Pancreas (tissue), 10 donors: ENCODE measurements at places on chromosomes 5 and 9. TPM values are rescaled to one million over a fixed set of nuclear protein-coding genes. Genes with fewer than 3 reads are reported as not detected.

- DNase-seq: no peak
These were observed 208.5 kb downstream of the ARHGAP26 start for GRCh38 chr5:142978726-142979125.

- DNase-seq: no peak
These were observed 18.4 kb downstream of the URM1 start for GRCh38 chr9:128389395-128390149.

GRCh38 chr9:112917047-112917986 lies 26.6 kb upstream of the SLC46A2 start:
- no peak for DNase-seq

GRCh38 chr5:66828548-66829357 lies 232.6 kb downstream of the MAST4 start:
- DNase-seq: peak; percentile 62

GRCh38 chr5:156019571-156020180 lies 307.3 kb upstream of the SGCD start:
- DNase-seq: no peak

DNA sequence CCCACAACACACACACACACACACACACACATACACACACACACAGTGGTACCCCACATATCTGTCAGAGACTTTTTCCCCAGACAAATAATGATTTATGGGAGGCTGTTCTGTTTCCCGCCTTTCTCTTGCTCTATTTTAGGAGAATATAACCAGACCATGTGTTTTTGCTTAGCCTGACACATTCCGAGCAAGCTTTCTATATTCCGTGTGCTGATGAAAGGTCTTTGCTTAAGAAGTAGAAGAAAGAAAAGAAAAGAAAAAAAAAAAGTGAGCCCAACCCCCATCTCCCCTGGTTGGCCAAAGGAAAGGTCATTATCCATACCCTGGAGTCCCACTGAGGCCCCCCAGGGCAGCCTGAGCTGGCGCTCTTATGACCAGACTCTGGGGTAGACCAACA lies 338.6 kb downstream of the SLIT3 start:
- DNase-seq: no peak

ARL10 gene
- 1.9 TPM for total RNA-seq

DNA sequence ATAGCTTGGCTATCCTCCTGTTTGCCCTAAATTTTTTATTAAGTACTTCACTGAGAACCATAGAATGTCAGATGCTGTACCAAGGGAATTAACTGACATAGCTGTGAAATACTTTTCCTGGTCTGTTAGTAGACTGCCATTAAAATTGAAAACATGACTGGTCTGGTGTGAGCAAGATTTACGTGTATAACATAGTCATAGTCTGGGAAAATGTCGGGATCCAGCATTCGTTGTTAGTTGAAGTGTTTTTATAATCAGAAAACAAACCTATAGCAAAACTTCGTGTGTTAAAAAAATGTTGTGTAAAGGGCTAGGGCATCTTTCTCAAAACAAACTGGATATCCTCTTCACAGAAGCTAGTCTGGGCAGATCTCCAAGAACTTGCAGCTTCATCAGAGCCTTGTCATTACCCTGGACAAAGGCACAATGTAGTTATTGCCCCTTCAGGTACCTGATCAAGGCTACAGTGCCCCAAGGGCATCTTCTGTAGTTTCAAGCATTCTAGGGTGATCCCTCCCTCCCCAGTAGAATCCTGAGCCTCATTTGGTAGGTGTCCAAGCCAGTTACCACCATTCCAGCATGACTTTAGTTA lies 454.2 kb upstream of the SGCD start:
- DNase-seq: no peak

DNA sequence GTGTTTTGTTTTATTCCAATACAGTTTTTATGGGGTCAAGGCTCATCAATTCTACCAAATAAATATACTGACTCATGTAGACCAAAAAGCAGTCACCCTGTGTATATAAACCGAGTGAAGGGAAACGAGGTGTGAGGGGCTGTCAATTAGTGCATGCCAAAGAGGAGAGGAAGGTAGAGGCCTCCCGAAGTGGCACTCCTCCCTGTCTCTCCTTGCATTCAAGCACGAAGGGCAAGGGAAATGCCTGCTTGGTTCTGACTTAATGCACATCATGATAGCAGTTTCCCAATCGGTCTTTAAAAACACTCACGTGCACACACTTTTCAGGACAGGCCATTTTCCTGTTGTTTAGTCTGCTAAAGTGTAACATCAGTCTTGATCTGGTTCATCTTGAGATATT lies 125.6 kb upstream of the SLCO6A1 start:
- no peak for DNase-seq

DNA sequence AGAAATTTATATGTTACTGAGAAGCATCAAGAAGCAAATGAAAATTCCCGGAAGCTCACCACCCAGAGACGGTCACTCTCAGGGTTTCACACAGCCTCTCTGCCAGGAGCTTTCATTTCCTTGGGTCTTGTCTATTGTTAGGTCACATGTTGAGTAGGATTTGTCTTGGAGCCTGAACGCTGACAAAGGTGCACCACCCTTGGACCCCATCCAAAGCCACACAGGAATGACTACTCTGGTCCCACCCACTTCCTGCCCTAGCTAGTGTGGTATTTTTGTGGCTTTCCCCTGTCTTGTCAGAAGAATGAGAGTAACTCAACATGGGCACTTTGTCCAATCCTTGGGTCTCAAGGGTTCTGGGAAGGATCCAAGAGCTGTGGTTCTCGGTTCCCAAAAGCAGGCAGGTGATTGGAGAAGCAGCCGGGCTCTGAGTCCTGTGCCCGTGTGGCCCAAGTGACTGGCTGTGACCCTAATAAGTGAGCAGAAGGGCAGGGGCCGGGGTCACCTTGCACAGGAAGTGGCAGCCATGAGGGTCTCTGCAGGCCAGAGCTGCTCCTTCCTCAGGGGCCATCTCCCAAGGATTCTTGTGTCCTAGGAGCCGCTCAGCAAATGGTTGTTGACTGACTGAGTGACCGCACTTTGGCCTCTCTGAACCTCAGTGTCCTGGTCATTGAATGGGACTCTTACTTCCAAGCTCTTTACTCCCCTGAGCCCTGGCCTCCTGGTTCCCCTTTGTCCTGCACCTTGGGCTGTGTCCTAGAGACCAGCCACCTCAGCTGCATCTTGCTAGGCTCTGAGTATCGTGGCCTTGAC lies 6.9 kb downstream of the FGD3 start:
- no peak for DNase-seq

DNA sequence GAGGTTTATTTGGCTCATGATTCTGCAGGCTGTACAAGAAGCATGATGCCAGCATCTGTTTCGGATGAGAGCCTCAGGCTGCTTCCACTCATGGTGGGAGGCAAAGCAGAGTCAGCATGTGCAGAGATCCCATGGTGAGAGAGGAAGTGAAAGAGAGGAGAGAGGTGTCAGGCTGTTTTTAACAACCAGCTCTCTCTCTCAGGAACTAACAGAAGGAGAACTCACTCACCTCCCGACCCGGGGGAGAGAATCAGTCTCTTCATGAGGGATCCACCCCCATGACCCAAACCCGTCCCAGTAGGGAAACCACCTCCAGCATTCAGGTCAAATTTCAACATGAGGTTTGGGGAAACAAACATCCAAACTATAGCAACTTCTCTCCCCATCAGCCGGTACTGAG lies 187.7 kb downstream of the ENC1 start:
- DNase-seq: no peak

TEX48 gene
- total RNA-seq: not detected

GRCh38 chr5:143281226-143281625 lies 122.3 kb downstream of the NR3C1 start:
- no peak for DNase-seq

DNA sequence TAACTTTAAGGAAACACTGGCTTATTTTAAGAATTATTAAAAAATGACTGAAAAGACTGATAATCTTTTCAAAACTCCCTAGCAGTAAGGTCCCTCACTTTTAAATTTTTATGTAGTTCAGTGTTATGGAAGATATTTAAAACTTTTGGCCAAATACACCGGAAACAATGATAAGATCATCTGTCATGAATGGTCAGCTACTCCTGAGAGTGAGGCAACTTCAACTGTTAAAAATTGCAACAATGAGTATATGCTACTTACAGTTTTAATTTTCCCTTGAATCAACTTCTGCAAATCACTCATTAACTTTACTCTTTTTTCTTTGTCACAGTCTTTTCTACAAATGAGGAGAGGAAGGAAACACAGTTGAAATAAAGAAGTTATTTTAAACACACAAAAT lies 10.8 kb downstream of the PUM3 start:
- no peak for DNase-seq

GLRA1 gene
- total RNA-seq: 0.72 TPM

AJM1 gene
- 5.1 TPM for total RNA-seq

SH3PXD2B gene
- 9.7 TPM for total RNA-seq

ANKRD18B gene
- total RNA-seq: 0.73 TPM

SOHLH1 gene
- not detected for total RNA-seq

- DNase-seq: no peak
These were observed 39.6 kb upstream of the DMXL1 start for GRCh38 chr5:119031011-119031886.

GRCh38 chr5:165282491-165282890 lies 1777.1 kb downstream of the MAT2B start:
- DNase-seq: no peak

DNA sequence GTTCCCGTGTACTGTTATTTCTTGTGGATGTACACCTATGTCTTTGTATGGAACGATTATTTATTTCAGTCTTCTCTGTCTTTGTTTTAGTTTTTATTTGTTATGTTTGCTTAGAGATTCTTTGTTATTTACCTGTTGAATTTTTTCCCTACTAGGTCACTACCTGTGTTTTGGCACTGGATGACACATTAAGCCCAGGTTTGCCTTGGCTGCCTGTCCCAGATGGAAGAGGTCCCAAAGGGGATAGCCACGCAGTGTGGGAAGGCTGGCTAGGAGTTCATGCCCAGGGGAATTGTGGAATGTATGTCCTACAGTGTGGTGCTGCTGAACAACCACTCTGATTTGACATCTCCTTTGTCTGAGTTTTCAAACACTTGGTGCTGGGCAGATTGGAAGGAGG lies 15.6 kb upstream of the SLC36A2 start:
- DNase-seq: no peak

- DNase-seq: no peak
These were observed 134.8 kb downstream of the EPB41L4A start for GRCh38 chr5:112283943-112284929.

DNA sequence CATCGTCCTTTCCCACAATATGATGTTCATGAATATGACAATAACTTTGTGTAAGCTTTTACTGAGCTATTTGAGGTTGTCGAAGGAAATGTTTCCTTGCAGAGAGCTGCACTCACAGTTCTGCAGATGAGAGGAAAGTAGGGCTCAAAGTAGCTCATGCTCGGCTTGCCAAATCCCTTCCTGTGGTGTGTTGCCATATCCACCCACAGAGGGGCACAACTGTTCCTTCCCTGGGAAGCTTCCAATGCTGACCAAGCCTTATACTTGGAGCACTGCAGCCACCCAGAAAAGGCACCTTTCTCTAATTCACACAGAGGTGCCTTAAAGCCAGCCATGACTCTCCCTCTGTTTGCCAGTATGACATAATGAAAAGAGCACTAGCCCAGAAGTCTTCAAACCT lies 390.3 kb downstream of the CAAP1 start:
- DNase-seq: no peak
